ENCODE measurements at places on chromosomes 5 and 9. TPM values are rescaled to one million over a fixed set of nuclear protein-coding genes. Genes with fewer than 3 reads are reported as not detected.
A peak's percentile ranks its signal among the peaks of the same experiment; 100 is the strongest.

GRCh38 chr5:117487556-117487955 is 912.9 kb upstream of the SEMA6A start:
- no peaks in the 10 kb centered on the region for H3K4me1 ChIP-seq
- no peak for DNase-seq
- H3K27ac ChIP-seq = no peak overlapping the region
- no peak overlapping the region for H3K4me3 ChIP-seq
- H3K27me3 ChIP-seq = no peaks in the 10 kb centered on the region

PCDHB8 gene
- not detected for total RNA-seq

GRCh38 chr5:31827867-31828266 is 188.9 kb downstream of the PDZD2 start:
- no peak overlapping the region for H3K4me3 ChIP-seq
- H3K4me1 ChIP-seq = no peaks in the 10 kb centered on the region
- no peak overlapping the region for H3K27ac ChIP-seq
- no peaks in the 10 kb centered on the region for H3K36me3 ChIP-seq

DNA sequence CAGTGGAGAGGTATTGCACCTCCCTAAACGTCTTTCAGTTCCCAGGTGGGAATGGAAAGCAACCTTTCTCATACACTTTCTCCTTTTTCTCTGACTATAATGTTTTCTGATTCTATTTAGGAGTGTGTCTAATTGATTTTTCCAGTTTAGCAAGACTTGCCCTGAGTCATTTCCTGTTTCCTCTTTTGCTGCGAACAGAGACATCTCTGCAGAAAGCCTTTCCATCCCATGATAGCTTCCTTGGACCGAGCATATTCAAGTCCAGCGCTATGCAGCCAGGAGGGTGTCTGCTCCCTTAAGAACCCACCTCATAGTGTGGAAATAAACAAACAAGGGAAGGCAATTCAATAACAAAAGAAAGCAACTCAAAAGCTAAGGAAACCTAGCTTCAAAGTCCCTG is 60.0 kb upstream of the CDH6 start:
- no peaks in the 10 kb centered on the region for H3K36me3 ChIP-seq
- H3K4me3 ChIP-seq = no peak overlapping the region
- DNase-seq = no peak
- H3K27me3 ChIP-seq = peaks cover 9% of the 10 kb centered on the region

- peaks cover 11% of the 10 kb centered on the region for H3K4me1 ChIP-seq
- H3K36me3 ChIP-seq = no peaks in the 10 kb centered on the region
- H3K4me3 ChIP-seq = no peak overlapping the region
- DNase-seq = no peak
Measured at GRCh38 chr9:98658951-98659351, 49.8 kb downstream of the GABBR2 start.

SDHA gene
- total RNA-seq = 443 TPM

DNA sequence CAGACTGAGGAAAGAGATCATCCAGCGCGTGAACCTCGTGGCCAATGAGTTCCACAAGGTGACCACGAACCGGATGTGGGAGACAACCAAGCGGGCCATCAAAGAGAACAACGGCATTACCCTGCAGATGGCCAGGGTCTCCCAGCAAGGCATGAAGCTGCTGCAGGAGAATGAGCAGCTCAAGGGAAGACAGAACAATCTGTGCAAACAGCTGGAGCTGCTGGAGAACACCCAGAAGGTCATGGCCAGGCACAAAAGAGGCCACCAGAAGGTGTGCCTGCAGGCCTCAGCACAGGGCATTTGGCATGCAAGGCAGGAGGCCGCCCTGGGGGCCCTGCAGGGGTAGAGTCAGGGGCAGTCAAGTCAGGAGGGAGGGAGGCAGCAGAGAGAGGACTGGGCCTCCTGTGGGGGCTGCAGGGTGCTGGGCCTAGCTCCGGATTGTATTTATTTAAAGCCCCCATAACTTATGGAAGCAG is 4.2 kb downstream of the PTRH1 start:
- no peak overlapping the region for H3K27ac ChIP-seq
- 0 out of 2 replicates have a peak, but pooled peaks cover 4% of the 10 kb centered on the region for H3K4me1 ChIP-seq
- H3K27me3 ChIP-seq = no peaks in the 10 kb centered on the region
- no peak overlapping the region for H3K4me3 ChIP-seq
- no peaks in the 10 kb centered on the region for H3K36me3 ChIP-seq

ROPN1L gene
- 7.1 TPM for total RNA-seq

TNC gene
- total RNA-seq = 1.9 TPM

- no peak overlapping the region for H3K27ac ChIP-seq
- H3K4me3 ChIP-seq = no peak overlapping the region
- no peaks in the 10 kb centered on the region for H3K27me3 ChIP-seq
- H3K36me3 ChIP-seq = no peaks in the 10 kb centered on the region
Measured at GRCh38 chr5:79552984-79553383, 39.0 kb upstream of the HOMER1 start.

- H3K27ac ChIP-seq = no peak overlapping the region
- H3K27me3 ChIP-seq = no peaks in the 10 kb centered on the region
- peak; percentile 65 for DNase-seq
- H3K36me3 ChIP-seq = no peaks in the 10 kb centered on the region
- H3K4me1 ChIP-seq = peaks cover 10% of the 10 kb centered on the region
Measured at GRCh38 chr9:21070171-21070571, 7.6 kb downstream of the IFNB1 start.

NTRK2 gene
- not detected for total RNA-seq

- no peak overlapping the region for H3K4me3 ChIP-seq
- H3K27me3 ChIP-seq = no peaks in the 10 kb centered on the region
- no peak for DNase-seq
- H3K27ac ChIP-seq = no peak overlapping the region
- no peaks in the 10 kb centered on the region for H3K4me1 ChIP-seq
Measured at GRCh38 chr5:170913573-170913972, 51.8 kb downstream of the RANBP17 start.

- no peak for DNase-seq
- no peaks in the 10 kb centered on the region for H3K4me1 ChIP-seq
- H3K36me3 ChIP-seq = no peaks in the 10 kb centered on the region
- no peak overlapping the region for H3K27ac ChIP-seq
- H3K27me3 ChIP-seq = no peaks in the 10 kb centered on the region
- no peak overlapping the region for H3K4me3 ChIP-seq
Measured at GRCh38 chr5:79157305-79157704, 45.7 kb downstream of the BHMT start.

MARCOL gene
- not detected for total RNA-seq

BTNL3 gene
- not detected for total RNA-seq

CYLC2 gene
- not detected for total RNA-seq

FAM114A2 gene
- 18.9 TPM for total RNA-seq

DNA sequence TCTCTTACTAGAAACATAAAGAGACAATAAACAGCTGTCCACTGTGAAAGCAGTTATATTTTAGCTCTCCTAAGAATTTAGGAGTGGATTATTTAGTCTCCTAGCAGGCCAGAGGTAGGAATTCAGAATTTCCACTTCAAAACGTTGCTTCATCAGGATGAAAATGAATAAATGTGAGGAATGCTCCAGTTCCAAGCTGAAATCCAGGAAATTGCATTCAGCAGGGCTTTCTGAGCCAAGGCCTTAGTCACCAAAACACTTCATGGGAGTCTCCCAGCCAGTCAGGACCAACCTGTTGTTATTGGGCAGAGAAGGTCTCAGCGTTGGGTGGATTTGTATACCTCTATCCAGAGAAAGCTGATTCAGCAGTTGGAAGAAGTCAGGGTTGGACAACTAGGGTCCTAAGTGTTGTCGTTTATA is 1040.3 kb downstream of the TLE1 start:
- no peaks in the 10 kb centered on the region for H3K36me3 ChIP-seq
- H3K4me1 ChIP-seq = 0 out of 2 replicates have a peak, but pooled peaks cover 5% of the 10 kb centered on the region

DNA sequence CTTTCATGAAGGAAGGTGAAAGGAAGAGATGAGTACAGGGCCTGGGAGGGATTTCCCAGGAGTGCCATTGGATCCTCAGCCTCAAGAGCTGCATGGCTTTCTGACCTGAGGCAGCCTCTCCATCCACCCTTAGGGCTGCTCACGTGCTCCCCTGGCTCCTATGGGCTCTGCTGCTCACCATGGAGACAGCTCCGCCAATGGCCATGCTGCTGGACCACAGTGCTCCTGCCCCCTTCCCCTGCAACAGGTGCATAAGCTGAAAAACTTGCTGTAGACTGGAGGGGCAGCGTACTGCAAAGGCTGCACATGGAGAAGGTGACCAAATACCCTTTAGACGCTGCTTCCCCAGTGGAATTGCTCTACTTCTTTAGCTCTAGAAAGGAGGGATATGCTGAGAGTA is 112.7 kb upstream of the PANK3 start:
- DNase-seq = no peak
- H3K4me1 ChIP-seq = no peaks in the 10 kb centered on the region
- no peak overlapping the region for H3K27ac ChIP-seq
- peaks cover 78% of the 10 kb centered on the region for H3K27me3 ChIP-seq

- no peak overlapping the region for H3K4me3 ChIP-seq
- H3K27ac ChIP-seq = no peak overlapping the region
- DNase-seq = peak; percentile 44
- H3K36me3 ChIP-seq = no peaks in the 10 kb centered on the region
- H3K4me1 ChIP-seq = no peaks in the 10 kb centered on the region
- no peaks in the 10 kb centered on the region for H3K27me3 ChIP-seq
Measured at GRCh38 chr9:37747271-37747753, 6.3 kb upstream of the TRMT10B start.

DNA sequence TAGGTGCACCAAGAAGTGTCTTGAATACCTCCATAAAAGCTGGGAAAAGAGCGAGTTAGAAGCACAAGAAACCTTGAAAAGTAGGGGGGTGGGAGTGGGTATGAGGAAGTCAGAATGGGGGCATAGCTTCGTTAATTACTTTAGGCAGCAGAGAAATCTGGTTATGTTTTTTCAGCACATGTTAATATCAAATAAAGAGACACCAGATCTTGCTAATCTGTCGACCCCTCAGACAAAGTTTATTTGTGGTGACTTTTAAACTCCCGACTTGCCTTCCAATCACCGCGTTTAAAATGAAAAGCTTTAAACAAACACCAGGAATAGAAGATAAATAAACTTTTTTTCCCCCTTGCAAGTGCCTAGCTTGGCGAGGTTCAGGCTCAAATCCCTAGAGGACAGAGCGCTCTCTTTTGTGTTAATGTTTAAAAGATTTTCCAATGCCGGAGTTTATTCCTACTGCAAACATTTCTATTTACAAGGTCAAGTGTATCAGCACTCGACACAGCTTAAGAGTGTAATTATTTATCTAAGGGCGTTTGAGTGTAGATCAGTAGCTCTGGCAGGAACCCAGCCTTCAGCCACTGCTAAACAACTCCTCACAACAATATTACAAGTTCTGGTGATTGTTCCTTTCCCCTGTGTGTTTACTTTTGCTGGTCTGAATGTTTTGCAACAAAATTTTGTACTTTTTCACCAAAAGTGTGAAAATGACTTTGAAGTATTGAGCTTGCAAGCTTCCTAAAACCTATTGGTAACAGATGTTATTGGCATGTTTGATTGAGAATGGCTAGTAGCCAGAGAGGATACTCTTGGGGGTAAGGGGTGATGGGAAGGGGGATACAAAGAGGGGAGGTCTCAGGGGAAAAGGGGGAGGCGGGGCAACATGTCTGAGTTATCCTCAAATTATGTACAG is 3.8 kb downstream of the GAS1 start:
- H3K36me3 ChIP-seq = no peaks in the 10 kb centered on the region
- DNase-seq = no peak
- H3K4me1 ChIP-seq = 0 out of 2 replicates have a peak, but pooled peaks cover 4% of the 10 kb centered on the region
- no peak overlapping the region for H3K4me3 ChIP-seq
- no peak overlapping the region for H3K27ac ChIP-seq
